ENCODE measurements at places on chromosomes 1 and 21.

GRCh38 chr1:229305392-229305791 lies 34.5 kb downstream of the RAB4A start:
- H3K27ac ChIP-seq, result no peak overlapping the region
- no peak for DNase-seq
- no peaks in the 10 kb centered on the region for H3K27me3 ChIP-seq
- H3K36me3 ChIP-seq, result peaks cover 43% of the 10 kb centered on the region
- H3K4me3 ChIP-seq, result no peak overlapping the region

DNA sequence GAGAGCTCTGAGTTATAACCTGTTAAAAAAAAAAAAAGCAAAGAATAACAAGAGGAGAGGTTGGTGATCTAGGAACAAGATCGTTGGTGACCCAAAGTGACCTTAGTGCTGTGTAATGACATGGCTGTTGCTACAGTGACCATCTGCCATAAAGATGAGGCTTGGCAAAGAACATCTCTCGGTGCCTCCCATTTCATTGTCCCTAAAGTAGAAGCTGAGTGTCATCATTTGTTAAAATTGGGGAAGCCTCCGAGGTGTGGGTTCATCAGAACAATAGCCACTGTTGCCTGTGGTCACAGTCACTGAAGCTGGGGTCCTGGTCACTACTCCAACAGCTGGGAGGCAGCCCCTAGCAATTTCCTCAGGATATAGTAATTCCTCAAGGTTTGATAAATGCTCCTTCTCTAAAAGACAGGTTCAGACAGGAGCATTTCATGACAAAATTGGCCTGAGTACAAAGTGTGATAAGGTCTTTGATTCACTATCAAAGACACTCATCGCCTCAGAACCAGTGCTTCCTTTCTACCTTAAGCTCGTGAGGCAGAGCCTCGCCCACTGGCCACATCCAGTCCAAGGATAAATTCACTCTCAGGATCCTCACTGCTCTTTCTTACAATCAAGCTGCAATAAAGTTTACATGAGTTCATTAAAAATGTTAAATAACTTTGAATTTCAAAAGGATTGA lies 81.9 kb upstream of the RGS2 start:
- no peaks in the 10 kb centered on the region for H3K27me3 ChIP-seq
- H3K27ac ChIP-seq, result no peak overlapping the region
- no peaks in the 10 kb centered on the region for H3K4me1 ChIP-seq
- no peaks in the 10 kb centered on the region for H3K36me3 ChIP-seq

- no peaks in the 10 kb centered on the region for H3K27me3 ChIP-seq
- DNase-seq, result no peak
- H3K4me3 ChIP-seq, result no peak overlapping the region
- H3K27ac ChIP-seq, result no peak overlapping the region
- no peaks in the 10 kb centered on the region for H3K36me3 ChIP-seq
Measured at GRCh38 chr21:31201548-31201947, 142.5 kb downstream of the TIAM1 start.

DNA sequence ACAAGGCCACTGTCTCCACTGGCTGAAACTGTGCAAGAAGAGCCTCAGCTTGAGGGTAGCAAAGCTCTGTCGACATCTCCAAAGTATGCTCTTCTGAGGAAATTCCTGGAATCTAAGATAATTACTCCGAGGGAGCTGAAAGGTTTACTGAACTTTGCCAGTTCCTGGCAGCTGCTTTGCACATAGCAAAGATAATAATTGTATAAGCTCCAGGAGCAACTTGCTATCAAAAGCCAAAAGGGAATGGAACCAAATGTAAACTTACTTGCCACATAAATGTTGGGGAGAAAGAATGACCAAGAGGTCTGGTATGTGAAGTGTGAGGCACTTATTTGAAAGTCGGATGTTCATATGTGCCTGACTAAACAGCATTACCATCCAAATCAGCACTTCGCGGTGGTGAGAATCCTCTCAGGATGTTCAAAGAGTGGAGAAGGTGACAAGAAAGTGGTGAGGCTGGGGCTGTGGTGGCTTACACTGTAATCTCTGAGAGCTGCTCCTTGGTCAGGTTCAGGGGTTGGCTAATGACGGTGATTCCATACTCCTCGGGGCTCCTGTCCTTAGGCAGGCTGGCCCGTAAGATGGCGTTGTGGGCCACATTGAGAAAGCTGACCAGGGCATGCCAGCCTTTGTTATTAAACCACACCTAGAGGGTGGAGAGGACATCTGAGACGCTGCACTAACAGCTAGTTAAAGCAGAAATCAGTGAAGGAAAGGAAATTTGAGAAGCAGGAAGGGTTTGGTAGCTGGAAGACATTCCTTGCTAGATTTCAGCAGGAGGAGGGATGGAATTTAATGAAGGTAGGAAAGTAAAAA lies 100.0 kb downstream of the ABCA4 start:
- peaks cover 7% of the 10 kb centered on the region for H3K4me1 ChIP-seq
- H3K27me3 ChIP-seq, result no peaks in the 10 kb centered on the region
- no peak overlapping the region for H3K27ac ChIP-seq

- no peak for DNase-seq
- no peak overlapping the region for H3K4me3 ChIP-seq
- H3K27me3 ChIP-seq, result no peaks in the 10 kb centered on the region
- H3K27ac ChIP-seq, result no peak overlapping the region
- H3K36me3 ChIP-seq, result no peaks in the 10 kb centered on the region
- H3K4me1 ChIP-seq, result no peaks in the 10 kb centered on the region
Measured at GRCh38 chr1:208184966-208185654, 59.1 kb downstream of the PLXNA2 start.

DNA sequence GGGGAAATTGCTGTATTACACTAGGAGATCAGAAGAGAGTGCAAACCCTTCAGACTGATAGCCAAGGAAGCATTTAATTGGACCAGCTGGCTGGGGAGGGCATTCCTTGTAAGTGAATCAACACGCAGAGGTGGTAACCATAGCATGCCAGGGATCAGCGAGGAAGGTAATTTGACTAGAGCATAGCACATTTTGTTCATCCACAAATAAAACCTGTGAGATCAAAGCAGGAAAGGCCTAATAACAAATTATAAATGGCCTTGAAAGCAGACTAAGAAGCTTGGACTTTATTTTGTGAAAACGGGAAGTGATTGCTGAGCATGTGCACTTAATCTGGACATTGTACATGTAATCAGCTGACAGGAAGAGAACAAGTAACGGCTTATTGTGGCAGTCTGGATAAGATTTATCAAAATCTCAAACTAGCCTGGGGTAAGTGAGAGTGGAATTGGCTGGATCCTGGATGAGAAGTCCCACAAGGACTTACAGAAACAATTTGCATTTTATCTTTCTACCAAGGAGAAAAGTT lies 11.7 kb upstream of the CD55 start:
- H3K4me1 ChIP-seq, result peaks cover 5% of the 10 kb centered on the region
- H3K36me3 ChIP-seq, result no peaks in the 10 kb centered on the region
- no peak overlapping the region for H3K4me3 ChIP-seq
- H3K27me3 ChIP-seq, result no peaks in the 10 kb centered on the region
- H3K27ac ChIP-seq, result no peak overlapping the region

- H3K4me1 ChIP-seq, result peaks cover 2% of the 10 kb centered on the region
- H3K27ac ChIP-seq, result no peak overlapping the region
- no peak for DNase-seq
- no peaks in the 10 kb centered on the region for H3K36me3 ChIP-seq
Measured at GRCh38 chr21:38206646-38207045, 50.1 kb upstream of the KCNJ15 start.

- DNase-seq, result no peak
- H3K4me3 ChIP-seq, result no peak overlapping the region
- H3K27ac ChIP-seq, result no peak overlapping the region
- no peaks in the 10 kb centered on the region for H3K27me3 ChIP-seq
- H3K36me3 ChIP-seq, result no peaks in the 10 kb centered on the region
- H3K4me1 ChIP-seq, result no peaks in the 10 kb centered on the region
Measured at GRCh38 chr1:162609306-162609705, 23.0 kb upstream of the DDR2 start.

DNA sequence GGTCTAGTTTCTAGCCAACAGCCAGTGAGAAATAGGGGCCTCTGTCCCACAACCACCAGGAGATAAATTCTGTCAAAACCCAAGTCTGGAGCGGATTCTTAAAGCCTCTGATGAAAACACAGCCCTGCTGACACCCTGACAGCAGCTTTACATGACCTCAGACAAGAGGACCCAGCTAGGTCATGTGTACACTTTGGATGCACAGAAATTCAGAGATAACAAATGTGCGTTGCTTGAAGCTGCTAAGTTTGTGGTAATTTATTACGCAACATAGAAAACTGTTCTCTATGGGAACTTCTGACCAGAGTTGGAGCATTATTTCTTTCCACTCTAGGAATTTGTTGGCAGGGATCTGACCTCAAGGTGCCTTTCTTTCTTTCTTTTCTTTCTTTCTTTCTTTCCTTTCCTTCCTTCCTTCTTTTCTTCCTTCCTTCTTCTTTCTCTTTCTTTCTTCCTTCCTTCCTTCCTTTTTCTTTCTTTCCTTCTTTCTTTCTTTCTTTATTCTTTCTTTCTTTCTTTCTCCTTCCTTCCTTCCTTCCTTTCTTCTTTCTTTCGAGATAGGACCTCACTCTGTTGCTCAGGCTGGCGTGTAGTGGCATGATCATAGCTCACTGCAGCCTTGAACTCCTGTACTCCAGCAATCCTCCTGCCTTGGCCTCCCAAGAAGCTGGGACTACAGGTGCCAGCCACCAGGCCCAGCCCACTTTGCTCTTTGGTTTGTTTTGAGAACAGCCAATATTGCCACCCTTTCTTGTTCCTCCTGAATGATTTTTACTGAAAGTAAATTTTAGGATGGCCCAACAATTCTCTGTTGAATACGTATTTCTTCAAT lies 14.9 kb upstream of the HMGCS2 start:
- H3K27ac ChIP-seq, result no peak overlapping the region
- no peaks in the 10 kb centered on the region for H3K4me1 ChIP-seq
- H3K36me3 ChIP-seq, result no peaks in the 10 kb centered on the region
- H3K27me3 ChIP-seq, result peaks cover 3% of the 10 kb centered on the region
- no peak for DNase-seq
- H3K4me3 ChIP-seq, result no peak overlapping the region

- H3K27ac ChIP-seq, result no peak overlapping the region
- no peaks in the 10 kb centered on the region for H3K36me3 ChIP-seq
- H3K27me3 ChIP-seq, result no peaks in the 10 kb centered on the region
- no peak for DNase-seq
Measured at GRCh38 chr1:8477166-8477982, 159.5 kb downstream of the SLC45A1 start.

DNA sequence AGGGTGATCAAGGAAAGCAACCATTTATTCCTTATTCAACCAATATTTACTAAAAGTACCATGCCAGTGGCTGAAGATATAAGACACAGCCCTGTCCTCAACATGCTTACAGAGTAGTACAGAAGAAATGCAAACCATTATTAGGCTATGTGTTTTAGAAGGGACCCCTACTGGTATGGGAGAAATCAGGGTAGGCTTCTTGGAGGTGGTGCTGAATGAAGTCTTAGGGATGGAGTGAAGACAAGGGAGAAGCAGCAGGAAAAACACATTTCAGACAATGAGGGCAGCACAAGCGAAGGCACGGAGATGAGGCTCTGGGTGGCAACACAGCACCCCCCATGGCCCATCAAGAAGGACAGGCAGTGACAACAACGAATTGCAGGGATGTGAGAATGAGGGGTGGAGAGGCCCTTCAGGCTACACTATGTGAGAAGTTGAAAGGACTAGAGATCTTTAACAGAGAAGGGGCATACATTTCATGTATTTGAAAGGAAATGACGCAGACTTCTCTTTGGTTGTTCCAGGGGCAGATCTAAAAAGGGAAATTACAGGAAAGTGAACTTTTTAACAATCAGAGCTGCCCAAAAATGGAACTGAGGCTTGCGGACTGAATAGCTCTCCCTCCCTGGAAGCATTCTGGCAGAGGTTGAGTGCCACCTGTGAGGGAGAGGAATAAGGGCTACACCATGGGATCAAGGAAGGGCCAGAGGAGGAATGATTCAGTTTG lies 16.8 kb upstream of the CD58 start:
- no peaks in the 10 kb centered on the region for H3K27me3 ChIP-seq
- no peaks in the 10 kb centered on the region for H3K36me3 ChIP-seq
- DNase-seq, result no peak
- H3K4me3 ChIP-seq, result no peak overlapping the region

GRCh38 chr1:197799271-197799670 lies 24.0 kb upstream of the DENND1B start:
- no peaks in the 10 kb centered on the region for H3K36me3 ChIP-seq
- no peak for DNase-seq
- no peak overlapping the region for H3K4me3 ChIP-seq

- no peak overlapping the region for H3K4me3 ChIP-seq
- no peaks in the 10 kb centered on the region for H3K4me1 ChIP-seq
- H3K27me3 ChIP-seq, result no peaks in the 10 kb centered on the region
- no peak overlapping the region for H3K27ac ChIP-seq
- no peaks in the 10 kb centered on the region for H3K36me3 ChIP-seq
Measured at GRCh38 chr1:43507296-43508295, 23.1 kb upstream of the PTPRF start.

- no peak for DNase-seq
- H3K4me1 ChIP-seq, result peaks cover 8% of the 10 kb centered on the region
- no peaks in the 10 kb centered on the region for H3K36me3 ChIP-seq
- no peaks in the 10 kb centered on the region for H3K27me3 ChIP-seq
- no peak overlapping the region for H3K4me3 ChIP-seq
Measured at GRCh38 chr21:32533611-32534010, 51.7 kb downstream of the TCP10L start.

GRCh38 chr1:37255136-37255795 lies 219.1 kb upstream of the ZC3H12A start:
- H3K36me3 ChIP-seq, result no peaks in the 10 kb centered on the region
- no peak overlapping the region for H3K27ac ChIP-seq
- no peak overlapping the region for H3K4me3 ChIP-seq

DNA sequence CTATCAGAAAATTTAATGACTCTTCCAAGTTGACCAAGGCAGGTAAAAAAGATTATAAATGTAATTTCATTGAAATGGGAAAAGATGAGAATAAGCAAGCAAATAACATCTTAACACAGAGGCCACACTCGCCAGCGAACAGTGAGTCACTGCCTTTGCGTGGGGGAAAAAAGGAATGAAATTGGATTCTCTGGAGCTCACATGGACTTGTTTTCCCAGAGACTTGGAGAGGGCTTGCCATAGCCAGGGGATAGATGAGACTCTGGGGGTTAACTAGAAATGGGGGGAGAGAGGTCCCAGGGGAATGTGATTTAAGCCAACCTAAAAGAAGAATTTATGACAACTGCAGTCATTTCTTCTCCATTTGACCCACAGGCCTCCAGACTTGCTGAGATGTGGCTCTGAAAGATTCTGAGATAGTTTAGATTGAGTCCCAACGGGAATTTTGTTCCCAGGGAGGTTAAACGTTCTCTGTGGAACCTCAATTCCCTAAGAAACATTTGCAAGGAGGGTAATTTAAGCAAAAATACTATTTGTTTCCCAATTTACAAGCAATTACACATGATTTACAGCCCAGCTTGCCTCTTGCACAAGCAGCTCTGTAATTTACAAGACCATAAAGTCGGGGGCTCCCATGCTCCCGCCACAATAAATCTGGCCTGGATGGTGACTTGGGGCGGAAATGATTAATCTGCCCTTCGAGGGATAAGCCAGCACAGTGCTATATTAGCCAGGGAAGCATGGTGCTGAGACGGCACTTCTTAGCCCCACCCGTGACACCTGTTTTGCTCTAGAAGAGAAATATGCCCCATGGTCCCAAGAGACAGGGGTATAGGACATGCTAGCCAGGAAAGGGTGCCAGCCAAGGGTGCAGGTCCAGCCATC lies 68.8 kb downstream of the GRIK3 start:
- H3K36me3 ChIP-seq, result no peaks in the 10 kb centered on the region
- peaks cover 3% of the 10 kb centered on the region for H3K27me3 ChIP-seq

- H3K27ac ChIP-seq, result no peak overlapping the region
- H3K4me1 ChIP-seq, result no peaks in the 10 kb centered on the region
- no peak for DNase-seq
- no peaks in the 10 kb centered on the region for H3K27me3 ChIP-seq
Measured at GRCh38 chr1:86868477-86868876, 45.4 kb downstream of the SELENOF start.

All from CD4-positive, alpha-beta T cell (primary cell).